Stimulated activated CD8-positive, alpha-beta memory T cell treated with anti-CD3 and anti-CD28 coated beads, Interleukin-15, amount 100 ng/mL, for 24 hours (primary cell): ENCODE measurements at places on chromosomes 7 and 10.

- no peak for DNase-seq
Observed at GRCh38 chr7:67470256-67470751, 473.7 kb downstream of the TYW1 start.

DNA sequence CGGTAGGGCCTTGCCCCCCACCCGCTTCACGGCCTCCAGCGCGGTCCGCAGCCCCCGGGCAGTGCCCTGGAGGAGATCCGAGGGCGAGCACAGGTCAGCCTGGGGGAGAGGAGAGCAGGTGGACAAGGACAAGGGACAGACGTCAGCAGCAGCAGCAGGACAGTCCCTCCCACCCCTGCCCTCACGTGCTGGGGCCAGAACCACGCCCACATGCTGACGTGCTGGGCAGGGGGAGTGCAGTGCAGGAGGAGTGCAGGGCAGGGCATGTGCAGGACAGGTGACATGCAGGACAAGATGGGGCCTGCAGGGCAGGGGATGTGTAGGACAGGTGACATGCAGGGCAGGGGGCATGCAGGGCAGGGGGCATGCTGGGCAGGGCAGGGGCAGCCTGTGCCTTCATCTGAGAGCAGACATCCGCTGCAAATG, 1.5 kb upstream of the SAP25 start:
- DNase-seq = no peak

DNA sequence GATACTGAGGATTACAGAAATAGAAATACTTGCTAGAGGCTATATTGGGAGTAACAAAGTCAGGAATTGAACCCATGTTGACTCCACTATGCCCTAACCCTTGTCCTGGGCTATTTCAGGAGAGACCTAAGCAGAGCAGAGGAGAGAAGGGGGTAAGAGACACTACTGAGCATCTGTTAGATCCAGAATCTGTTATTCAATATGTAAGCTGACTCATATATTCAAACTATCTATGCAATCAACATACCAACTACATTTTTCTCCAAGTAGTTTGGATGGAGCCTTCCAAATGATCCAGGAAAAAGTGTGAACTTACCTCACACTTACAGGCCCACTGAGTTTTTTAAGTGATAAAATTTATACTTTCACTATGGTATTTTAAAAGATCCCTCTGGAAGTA, 216.1 kb downstream of the IMMP2L start:
- DNase-seq = no peak

- no peak for DNase-seq
Observed at GRCh38 chr10:75407713-75408508, 6.3 kb upstream of the ZNF503 start.

DNA sequence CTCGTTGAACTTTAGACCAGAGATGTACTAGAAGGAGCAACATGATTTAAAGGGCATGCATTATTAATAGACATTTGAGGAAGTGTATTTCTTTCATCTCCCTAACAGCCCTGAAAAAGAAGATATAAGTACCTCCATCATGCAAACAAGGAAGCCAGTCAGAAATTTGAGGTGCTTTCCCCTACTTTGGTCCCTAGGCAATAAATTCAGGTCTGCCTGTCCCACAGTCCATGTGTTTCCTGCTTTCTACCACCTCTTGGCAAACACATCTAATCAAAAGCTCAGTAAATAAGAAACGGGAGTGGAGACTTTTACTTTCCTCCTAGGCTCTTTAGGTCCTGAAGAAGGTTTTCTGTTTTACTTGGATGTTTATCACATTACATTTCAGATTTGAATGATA, 5.2 kb upstream of the SEMA3C start:
- DNase-seq = no peak
